ENCODE measurements at places on chromosomes 12 and 14.

DNA sequence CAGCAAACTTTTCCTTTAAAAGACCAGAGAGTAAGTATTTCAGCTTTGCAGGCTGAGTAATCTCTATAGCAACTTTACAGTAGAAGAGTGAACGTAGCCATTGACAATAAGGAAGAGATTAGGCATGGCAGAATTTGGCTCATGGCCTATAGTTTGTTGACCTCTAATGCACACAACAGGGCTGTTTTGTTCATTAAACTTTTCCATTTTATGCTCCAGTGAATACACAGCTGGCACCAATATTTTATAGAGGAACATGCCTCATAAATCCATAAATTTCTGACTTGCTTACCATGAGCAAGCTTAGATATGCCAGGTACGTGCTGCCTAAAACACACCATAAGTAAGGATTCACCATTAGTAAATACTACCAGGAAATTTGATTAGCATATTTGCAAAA, 609.0 kb upstream of the STXBP6 start:
- DNase-seq: no peak

- peak; percentile 35 for DNase-seq
Measured at GRCh38 chr12:25553098-25553497, at the start of gene LMNTD1. Gene LMNTD1, minus strand, starts transcription at chr12:25553283. Its CDS starts 324 bp downstream, at chr12:25552959.

DNA sequence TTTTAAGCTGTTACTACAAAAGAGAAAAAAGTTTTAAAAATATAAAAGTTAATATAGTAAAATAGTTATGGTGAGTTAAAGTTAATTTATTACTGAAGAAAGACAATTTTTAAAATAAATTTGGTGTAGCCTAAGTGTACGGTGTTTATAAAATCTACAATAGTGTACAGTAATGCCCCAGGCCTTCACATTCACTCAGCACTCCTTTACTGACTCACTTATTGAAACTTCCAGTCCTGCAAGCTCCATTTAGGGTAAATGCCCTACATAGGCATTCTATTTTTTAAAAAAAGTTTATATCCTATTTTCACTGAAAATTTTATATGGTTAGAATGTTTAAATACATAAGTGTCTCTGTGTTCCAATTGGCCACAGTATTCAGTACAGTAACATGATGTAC, 769.5 kb upstream of the NOVA1 start:
- DNase-seq: no peak

DNA sequence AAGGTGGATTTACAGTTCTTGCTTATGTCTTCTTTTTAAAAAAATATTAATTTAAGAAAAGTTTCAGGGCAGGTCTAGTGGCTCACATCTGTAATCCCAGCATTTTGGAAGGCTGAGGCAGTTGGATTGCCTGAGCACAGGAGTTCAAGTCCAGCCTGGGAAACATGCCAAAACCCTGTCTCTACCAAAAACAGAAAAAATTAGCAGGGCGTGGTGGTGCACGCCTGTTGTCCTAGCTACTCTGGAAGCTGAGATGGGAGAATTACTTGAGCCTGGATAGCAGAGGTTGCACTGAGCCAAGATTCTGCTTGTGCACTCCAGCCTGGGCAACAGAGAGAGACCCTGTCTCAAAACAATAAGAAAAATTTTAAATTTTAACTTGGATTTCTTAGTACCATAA, 5.4 kb upstream of the TAS2R46 start:
- no peak for DNase-seq

DNA sequence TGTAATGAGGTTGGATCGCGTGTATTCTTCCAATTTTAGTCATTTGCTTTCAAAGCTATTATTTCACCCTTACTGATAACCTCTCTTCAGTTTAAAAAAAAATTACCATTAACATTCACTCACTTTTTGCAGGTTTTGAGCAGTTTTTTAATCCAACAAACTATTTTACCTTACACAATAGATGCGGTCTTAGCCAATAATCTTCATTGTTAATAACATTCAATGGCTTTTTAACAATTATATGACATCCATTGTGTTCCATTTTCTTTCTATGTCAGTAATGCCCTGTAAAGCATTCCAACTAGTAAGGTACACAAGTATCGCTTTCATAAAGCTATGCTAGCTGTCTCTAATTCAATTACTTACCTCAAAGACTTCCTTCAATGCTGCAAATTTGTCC, 18.9 kb upstream of the OTX2 start:
- no peak for DNase-seq

DNA sequence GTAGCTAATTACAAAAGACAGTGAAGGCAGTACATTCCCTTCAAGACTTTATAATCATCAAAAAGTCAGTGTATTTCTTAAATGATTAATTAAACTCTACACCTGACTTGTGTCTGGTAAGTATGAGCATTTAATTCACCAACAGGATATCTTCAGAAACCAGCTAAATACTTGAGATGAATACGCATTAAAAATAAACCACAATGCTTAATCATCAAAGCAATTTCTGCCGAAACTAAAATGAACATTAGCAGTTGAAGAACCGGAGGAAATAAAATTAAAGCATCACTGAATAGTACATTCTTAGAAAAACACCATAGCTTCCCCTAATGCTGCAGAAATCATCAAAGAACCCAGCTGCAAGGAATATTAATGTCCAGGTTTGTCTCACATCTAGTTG, 32.7 kb downstream of the SLC25A21 start:
- no peak for DNase-seq

DNA sequence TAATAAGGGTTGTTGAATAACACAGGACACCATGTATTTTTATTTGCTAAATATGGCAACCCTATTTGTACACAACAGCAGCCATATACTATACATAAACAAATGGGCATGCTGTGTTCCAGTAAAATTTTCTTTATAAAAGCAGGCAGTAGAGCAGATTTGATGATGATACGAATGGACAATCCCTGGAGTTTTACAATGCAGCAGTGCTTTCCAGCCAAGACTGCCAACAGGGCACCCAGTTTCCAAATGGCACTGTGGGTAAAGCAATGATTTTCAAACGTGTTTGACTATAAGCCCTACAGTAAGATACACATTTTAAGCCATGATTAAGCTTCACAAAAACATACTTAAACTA, 282.7 kb downstream of the NUAK1 start:
- no peak for DNase-seq

DNA sequence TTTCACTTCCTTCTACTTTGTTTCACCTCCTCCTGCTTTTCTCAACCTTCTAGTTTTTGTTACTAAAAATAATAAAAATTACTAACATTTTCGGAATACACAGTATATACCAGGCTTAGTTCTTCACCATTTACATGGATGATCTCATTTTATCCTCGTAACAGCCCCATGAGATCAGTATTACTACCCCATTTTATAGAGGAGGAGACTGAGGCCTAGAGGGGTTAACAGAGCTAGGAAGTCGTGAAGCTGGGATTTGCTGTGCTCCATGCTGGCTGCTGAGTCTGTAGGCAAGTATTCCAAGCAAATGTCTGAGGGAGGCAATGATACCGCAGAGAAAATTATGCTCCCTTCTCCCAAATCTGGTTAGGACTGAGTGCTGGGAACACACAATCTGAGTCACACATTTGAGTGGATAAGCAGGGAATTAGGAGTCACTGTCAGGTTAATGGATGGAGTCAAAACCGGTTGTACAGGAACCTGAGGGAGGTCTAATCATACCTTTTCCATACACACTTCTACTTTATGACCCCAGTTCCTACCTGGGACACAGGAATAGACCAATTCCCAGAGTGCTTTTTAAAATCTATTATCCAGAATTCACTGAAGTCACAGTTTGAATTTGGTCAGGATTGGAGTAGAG, 51.1 kb downstream of the ZFYVE26 start:
- no peak for DNase-seq

GRCh38 chr12:131378861-131379665, 331.8 kb upstream of the SFSWAP start:
- no peak for DNase-seq

DNA sequence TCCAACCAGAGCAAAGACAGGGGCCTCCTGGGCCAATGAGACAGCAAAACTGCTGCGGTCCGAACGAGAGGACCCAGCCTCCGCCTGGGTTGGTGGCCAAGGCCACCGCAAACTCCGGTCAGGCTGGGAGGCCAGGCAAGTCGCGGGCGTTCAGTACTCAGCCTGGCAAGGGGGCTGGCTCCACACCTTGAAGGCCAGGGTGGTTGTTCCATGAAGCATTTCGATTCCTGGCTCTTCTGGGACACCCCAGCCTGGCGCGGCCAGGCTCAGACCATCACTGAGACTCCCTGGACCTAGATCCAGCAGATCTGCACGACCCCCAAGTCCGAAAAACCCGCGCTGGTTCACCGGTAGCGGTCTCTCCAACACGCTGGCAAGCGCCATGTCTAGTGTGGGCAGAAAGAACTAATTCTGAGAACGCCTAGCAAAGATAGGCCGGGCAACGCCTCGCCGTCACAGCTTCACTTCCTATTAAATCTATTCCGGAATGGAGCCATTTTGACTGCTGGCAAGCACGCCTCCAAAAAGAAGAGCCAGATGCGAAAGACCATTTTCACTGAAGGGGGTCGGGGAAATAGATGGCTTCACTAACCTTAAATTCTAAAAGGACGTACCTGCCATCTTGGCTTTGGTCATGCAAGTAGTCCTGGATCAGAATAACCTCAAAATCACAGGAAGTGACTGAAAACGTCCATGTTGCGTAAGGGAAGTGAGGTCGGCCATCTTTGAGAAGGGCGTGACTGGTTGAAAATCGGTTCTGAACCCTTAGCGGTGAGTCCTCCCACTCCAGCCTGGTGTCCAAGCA, at the start of gene PSMB5:
Gene PSMB5 (minus strand): TSS at position 403 of the 805 bp plus-strand sequence. CDS start 19 bp downstream, at position 384.
- DNase-seq: peak; percentile 91

DNA sequence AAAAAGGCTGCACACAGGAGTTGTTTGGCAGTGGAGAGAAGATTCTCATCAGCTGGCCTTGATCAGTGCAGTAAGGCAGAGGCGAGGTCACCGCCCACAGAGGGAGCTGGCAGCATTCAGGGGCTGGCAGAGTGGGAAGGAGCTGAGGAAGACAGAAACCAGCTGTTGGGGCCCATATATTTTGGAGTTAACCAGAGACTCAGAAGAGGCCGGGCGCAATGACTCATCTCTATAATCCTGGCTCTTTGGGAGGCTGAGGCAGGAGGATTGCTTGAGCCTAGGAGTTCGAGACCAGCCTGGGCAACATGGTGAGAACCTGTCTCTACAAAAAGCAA, 17.7 kb downstream of the SMCO2 start:
- DNase-seq: peak; percentile 72

DNA sequence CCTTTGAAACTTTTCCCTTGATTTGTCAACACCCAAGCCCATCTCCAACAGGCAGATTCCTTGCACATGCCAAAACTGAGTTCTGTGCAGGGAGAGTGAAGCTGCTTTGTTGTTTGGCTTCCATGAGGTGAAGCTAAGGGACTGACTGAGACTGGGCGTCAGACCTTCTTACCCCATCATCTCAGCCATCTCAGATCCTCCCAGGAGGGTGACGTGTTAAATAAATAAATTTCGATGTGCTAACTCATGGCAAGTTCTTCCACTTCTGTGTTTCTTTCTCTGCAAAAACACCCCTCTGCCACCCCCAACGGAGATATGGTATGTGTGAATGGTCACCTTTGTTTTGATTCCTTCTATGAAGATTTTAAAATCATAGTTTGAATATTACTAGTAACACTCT, 17.8 kb downstream of the UTP20 start:
- DNase-seq: no peak

- no peak for DNase-seq
Measured at GRCh38 chr12:51021694-51022093, 4.5 kb downstream of the SLC11A2 start.

- DNase-seq: peak; percentile 87
Measured at GRCh38 chr14:99389174-99389826, 91.4 kb downstream of the SETD3 start.

- no peak for DNase-seq
Measured at GRCh38 chr14:68881396-68881795, 88.5 kb upstream of the ZFP36L1 start.

GRCh38 chr12:8648576-8649205, 13.9 kb downstream of the MFAP5 start:
- no peak for DNase-seq

DNA sequence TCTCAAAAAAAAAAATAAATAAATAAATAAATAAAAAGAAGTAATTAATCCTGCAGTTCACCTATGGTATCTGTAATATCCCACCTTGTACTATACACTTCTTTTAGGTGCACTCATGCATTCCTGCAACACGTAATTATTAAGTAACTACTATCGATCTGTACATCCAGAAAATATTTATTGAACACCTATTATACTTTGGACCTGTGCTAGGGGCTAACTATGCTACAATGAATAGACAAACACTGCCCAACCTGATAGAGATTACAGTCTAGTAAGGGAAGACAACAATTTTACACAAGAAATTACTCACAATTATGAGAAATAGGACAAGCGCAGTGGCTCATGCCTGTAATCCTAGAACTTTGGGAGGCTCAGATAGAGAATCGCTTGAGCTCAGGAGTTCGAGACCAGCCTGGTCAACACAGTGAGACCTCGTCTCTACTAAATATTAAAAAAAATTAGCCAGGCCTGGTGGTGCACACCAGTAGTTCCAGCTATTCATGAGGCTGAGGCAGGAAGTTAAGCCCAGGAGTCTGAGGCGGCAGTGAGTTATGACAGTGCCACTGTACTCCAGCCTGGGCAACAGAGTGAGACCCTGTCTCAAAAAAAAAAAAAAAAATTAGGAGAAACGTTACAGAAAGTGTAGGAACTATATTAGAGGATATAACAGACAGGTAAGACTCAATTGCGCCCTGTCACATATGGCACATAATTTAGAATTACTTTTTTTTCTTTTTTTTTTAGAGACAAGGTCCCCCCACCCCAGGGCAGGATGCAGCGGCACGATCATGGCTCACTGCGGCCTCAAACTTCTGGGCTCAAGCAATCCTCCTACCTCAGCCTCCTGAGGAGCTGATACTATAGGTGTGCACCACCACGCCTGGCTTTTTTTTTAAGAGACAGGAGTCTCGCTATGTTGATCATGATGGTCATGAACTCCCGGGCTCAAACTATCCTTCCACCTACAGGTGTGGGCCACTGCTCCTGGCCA, 1.2 kb downstream of the NRDE2 start:
- no peak for DNase-seq

DNA sequence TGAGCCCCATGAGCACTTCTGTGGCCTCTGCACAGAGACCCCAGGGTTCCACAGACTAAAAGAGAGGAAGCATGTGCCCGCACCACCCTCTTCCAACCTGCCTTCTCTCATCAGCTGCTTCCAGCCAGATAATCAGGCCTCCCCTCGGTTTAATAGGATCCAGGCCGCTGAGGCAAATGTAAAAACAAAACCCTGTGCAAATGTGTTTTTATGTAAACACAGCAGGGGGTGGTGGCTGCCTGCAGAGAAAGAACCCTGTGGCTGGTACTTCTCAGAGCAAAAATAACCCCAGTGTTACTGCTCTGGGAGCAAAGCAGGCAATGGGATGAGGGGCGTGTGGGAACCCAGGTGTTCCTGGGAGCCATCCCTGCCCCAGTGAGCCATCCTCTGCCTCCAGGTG, 46.2 kb downstream of the WSCD2 start:
- DNase-seq: no peak

DNA sequence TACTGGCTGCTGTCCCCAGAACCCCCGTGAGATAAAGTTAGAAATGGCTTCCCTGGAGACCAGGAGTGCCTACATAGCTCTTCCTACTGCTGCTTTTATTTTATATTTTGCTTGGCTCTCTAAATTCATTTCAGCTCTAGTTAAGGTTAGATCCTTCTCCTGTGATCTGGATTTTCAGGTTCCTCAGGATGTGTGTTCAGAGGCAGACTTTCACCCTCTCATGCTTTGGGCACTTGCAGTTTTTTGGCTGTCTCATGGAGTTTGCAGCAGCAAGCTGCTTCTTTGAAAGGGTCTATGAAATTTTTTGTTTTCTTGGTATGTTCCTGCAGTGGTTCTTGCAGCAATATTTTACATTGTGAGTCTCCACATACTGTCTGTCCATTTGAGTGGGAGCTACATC, 93.3 kb downstream of the ATP23 start:
- no peak for DNase-seq

Data from GM03348 (cell line).